ENCODE measurements at places on chromosomes 2 and 18. TPM values are rescaled to one million over a fixed set of nuclear protein-coding genes. Genes with fewer than 3 reads are reported as not detected.

DNA sequence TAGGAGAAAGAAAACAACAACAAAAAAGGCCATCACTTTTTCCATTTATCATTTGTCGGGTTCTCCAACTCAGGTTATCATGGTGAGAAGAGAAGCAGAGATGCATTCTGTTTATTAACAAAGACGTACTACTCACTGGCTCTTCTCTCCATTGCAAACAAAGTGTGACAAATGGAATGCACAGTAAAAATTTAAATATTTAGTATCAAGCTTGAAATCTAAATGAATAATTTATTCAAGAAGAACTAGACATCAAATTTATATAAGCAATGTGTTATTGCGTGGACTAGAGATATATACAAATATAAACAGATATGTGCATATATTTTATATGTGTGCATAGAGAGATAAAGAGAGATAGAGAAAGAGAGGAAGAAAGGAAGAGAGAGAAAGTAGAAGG lies 236.5 kb downstream of the DSEL start:
- DNase-seq: no peak

GRCh38 chr18:12703664-12704063 lies 822 bp downstream of the PSMG2 start:
- DNase-seq: no peak

The CXCR1 gene
- 0.87 TPM for total RNA-seq

- DNase-seq: no peak
Measured at GRCh38 chr2:10415048-10415447, 33.1 kb downstream of the ODC1 start.

The LRRC30 gene
- not detected for total RNA-seq

The CPO gene
- total RNA-seq: 0.89 TPM

DNA sequence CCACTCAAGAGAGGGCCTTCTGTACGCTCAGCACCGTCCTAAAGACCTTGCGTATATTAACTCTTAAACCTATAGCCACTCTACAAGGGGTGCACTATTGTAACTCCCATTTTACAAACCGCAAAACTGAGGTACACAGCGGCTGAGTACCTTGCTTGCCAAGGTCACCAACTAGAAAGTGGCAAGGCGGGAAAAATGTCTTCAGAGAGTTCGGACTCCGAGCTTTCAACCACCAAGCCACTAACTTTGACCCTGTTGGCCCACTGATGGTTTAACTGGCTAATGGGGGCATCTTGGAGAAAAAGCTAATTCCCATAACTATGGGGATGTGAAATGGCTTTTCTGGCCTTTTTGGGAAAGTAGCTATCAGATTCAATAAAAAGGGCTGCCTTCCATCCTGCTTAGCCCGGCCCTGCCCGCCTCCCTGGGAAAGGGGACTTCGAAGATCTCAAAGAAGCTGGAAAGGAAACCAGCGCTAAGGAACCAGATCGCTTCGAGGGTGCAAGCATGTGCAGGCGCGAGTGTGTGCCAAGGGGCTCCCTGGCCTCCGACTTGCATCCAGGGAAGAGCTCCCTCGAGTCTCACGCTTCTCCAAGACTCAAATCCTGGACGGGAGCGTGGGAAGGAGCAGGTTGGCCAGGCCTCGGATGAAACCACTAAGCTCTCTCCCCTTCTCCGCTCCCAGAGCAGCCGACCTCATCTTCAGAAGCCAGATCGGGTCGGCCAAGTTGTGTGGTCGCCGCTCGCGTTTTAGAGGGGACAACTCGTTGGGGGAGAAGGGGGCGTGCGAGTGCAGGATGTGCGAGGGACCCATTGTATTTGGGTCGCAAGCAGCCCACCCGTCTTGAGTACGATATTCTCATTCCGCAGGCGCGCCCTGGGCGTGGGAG lies 2.2 kb upstream of the SP5 start:
- DNase-seq: no peak

The NT5DC4 gene
- not detected for total RNA-seq

DNA sequence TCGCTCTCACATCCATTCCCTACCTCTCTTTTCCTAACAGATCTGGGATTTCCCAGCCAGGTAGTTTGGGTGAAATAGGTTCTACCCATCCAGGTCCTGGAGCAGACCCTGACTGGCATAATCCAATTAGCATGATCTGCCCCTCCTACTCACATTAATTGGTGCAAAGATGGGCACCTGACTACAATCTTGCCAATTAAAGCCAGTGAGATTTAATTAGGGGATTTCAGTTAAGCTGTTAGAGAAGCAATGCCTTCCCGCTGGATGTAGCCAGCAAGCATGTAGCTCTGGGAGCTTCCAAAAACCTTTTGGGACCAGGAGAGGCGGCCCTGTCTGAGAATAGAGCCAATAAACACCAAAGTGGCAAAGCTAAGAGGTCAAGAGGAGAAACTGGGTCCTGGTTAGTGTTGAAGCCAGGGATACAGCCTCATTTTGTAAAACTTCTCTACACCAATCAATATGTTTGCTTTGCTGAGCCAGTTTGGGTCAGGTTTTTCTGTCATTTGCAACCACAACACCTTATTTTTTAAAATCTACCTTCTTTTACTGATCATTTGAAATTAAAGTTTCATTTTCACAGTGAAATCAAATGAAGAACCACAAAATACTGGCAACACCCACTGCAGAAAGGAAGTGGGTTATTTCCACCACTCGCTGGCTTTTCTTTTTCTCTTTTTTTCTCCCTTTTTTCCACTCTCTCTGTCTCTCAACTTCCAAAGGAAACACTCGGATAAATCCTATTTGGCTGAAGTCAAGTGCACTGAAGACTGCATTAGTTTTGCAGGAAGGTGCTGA lies 3.2 kb upstream of the TTC39C start:
- no peak for DNase-seq

The RNF138 gene
- total RNA-seq: 22.7 TPM

DNA sequence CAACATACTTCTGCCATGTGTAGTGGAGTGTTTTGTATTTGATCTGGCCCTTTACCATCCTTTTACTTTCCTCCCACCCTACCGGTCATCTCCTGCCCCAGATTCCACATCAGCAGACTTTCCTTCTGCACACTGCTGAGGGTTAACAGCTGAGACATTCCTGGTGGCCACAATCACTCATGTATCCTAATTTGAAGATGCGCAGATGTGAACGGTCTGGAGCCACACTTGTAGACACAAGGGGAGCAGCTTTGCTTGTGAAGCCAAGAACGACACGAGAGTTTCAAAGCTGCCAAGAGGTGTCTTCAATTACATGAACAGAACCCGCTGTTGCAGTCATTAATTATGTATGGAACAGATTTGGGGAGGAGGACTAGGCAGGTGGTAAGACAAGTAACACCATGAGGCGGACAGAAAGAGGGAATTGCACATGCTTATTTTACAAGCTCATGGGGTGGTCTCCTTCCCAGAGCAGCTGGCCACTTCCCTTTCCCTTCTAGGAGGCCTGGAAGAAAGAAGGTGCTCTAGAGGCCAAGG lies 260.7 kb upstream of the KLHL29 start:
- DNase-seq: no peak

GRCh38 chr2:10717628-10718027 lies 3.8 kb upstream of the ATP6V1C2 start:
- DNase-seq: no peak

DNA sequence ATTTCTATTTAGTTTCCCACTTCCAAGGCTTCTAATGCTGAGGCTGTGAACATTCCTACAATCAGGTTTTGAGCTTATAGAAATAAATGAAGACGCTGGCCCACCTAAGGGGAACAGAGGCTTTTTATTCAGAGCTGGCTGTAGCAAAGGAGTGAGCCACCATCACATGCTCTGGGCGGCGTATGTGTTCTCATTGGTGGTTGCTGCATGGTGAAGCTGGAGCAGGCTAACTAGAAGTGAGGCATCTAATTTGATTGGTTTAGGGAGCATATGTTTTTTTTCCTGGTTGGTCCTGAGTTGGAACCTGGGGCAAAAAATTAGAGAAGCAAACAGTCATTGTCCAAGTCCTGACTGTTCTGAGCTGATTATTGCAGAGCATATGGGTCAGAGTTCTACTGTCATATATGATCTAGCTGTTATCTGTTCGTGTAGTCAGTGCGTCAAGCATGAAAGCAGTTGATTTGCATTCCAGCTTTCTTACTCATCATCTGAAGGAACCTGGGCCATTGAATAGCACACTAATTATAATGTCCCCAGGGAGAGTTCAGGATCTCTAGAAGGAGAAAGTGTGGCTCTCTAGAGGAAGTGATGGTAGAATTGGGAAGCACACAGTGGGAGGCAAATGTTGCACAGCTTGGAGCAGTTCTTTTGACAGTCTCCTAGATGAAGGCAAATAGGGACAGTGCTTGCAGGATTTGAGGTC lies 279.6 kb downstream of the PARD3B start:
- no peak for DNase-seq

- peak; percentile 35 for DNase-seq
Measured at GRCh38 chr2:239781454-239781853, 243.7 kb downstream of the NDUFA10 start.

DNA sequence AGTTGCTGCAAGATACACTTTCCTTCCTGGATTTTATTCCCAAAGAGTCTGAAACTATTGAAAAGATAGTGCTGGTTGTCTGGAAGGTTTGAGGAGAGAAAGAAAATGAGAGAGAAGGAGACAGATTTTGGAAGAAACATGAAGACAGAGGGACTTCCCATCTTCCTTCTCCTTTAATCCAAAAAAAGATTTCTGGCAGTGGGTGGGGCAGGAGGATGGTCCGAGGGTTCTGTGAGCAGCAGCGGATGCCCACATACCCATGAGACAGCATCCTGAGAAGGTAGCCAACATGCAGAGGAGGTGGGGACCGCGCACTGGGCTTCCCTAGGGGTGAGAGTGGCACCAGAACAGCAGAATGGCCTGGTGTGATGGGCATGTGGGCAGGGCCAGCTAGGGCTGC lies 84.6 kb downstream of the APOB start:
- DNase-seq: no peak

- DNase-seq: no peak
Measured at GRCh38 chr18:10045296-10045891, 131.6 kb downstream of the VAPA start.

The CCL20 gene
- 4.2 TPM for total RNA-seq

The PROC gene
- not detected for total RNA-seq

GRCh38 chr2:223122781-223123180 lies 70.8 kb downstream of the KCNE4 start:
- no peak for DNase-seq

DNA sequence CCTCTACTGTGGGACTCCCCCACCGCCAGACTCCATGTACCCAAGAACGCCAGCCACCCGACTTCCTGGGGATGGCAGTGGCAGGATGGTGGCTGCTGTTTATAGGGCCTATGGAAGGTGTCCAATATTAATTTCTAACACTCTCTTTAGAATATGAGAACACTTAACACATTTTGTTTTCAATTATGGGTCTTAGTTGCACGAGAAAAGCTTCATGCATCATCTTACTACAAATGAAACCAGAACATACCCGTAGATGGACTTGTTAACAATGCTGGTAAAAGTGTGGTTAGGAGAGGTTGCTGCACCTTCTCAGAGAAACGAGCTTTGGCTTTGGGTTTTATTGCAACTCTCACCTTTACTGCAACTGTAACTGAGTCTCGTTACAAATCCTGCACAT lies 335.6 kb upstream of the ID2 start:
- no peak for DNase-seq

DNA sequence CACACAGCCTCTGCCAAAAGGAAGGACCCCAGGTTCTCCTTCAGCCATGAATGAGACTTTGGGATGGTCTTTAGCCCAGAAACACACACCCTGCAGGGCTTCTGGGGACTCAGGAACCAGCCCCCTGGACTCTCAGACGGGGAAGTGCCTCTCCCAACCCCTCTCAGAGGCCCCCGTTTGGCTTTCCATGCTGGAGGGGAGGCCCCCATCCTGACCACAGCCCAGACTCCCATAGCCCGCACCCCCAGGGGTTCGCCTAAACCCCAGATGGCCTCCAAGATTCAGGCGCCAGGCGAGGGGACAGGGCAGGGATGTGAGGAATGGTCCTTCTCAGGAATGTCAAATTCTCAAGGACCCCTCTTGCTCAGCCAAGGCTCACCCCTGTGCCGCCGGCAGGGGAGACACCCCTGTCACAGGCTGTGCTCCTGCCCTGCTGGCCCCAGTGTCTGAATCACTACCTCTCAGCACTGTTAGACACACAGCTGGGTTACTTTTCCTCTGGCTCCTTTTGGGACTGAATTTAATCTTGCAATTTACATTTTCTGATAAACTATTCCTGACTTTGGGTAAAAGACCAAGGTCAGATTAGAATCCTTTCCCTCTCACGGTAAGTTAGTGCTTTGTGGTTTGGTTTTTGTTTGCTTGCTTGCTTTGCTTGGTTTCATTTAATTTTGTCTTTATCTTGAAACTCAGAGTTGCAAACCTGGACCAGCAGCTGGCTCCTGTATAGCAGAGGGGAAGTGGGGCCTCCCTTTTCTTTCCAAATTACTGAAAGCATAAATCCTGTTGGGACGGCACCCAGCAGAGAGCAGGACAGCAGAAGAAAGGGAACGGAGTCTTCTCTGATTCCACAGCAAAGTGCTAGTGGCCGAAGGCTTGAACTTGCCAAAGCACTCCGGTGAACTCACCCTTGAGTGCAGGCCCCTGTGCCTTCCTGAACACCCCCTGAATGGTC lies 198.9 kb upstream of the RAB6C start:
- DNase-seq: no peak

The NR4A2 gene
- 20.5 TPM for total RNA-seq

- DNase-seq: no peak
Measured at GRCh38 chr2:151900331-151900730, 72.1 kb upstream of the ARL5A start.

GRCh38 chr2:73987948-73988700 lies 3.4 kb downstream of the TET3 start:
- DNase-seq: no peak

The AMER3 gene
- not detected for total RNA-seq

- DNase-seq: peak; percentile 67
Measured at GRCh38 chr18:2881840-2882195, 35.0 kb downstream of the EMILIN2 start.

- DNase-seq: no peak
Measured at GRCh38 chr2:31413862-31414550, 536 bp downstream of the XDH start.

The TRIM54 gene
- total RNA-seq: not detected

The PRLH gene
- not detected for total RNA-seq
